ENCODE measurements at places on chromosomes 3 and 15.

GRCh38 chr3:134710313-134710680 lies 59.5 kb upstream of the KY start:
- no peak for DNase-seq

DNA sequence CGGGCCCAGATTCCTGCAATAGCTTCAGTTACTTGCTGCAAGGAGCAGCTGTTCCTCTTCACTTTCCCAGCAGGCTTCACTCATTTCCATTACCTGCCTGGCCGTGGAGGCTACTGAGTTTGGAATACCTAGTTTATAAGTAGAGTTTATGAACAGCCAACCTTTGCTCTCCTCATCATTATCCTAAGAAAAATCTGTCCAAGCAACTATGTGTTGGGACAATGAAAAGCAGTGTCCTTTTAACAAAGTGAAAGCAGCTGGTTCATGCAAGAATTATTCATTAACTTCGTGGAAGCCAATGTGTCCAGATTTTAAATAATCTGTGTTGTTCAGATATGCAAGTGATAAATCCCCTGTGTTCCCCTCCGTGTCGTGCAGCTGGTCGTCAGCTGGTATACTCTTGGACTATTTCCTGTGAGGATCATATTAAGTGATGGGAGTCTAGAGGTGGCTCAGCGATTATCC lies 39.3 kb upstream of the SSR3 start:
- DNase-seq = no peak

DNA sequence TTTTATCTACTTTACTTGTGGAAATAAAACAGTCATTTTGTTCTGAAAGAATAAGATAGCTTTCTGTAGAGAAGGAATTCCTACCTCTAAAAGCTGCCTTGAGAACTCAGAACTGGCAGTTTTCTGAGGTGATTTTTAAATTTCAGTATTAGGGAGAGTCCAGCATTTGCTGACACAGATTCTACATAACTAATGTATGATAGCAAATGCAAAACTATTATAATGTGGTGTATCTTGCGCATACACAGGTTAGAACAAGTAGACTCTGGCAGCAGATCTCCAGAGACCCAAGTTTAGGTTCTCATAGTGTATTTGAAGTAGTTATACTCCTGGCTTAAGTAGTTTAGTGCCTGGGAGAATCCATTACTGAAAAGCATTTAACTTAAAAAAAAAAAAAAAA lies 30.8 kb downstream of the OIP5 start:
- no peak for DNase-seq

DNA sequence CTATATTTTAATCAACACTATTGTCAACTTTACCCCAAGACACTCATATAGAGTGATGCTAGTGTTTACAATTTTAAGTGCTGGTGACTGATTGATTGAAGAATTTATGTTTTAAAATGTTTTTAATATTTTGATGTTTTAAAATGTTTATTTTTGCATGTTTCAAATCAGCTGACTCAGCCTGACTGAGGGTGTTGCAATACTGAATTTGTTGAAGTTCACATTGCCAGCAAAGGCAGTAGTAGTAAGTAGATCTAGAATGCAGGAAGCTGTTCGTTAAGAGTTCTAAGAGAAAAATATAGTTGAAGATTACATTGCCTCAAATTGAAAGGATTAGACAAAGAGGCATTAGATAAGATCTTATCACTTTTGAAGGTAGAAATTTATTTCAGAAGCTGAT lies 977.6 kb downstream of the IGSF11 start:
- no peak for DNase-seq

GRCh38 chr3:46208167-46208704 lies at the start of gene CCR1:
Gene CCR1 (minus strand): TSS chr3:46208313. CDS start chr3:46204313, 4,000 bp downstream.
- peak; percentile 18 for DNase-seq

- DNase-seq = no peak
Observed at GRCh38 chr3:141575879-141576743, 89.3 kb downstream of the RASA2 start.

GRCh38 chr15:40789119-40789518 lies 17.8 kb upstream of the ZFYVE19 start:
- DNase-seq = no peak

GRCh38 chr3:33060609-33061337 lies 36.2 kb downstream of the GLB1 start:
- DNase-seq = no peak

DNA sequence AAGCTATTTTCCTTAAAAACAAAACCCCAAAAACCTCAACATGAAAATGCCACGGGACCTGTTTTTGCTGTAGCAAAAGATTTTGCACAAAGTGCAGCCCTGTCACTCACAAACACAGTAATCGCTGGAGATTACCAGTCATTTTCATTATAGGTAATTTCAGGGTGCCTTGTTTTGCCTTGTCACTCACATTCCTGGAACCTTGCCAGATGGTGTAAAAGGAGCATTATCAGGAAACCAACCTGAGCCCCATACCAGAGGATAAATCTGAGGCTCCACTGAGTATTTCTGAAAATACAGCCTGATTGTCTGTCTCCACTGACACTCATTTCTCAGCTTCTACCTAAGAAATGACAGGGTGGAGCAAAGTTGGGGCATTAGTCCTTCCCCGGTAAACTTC lies 791.3 kb upstream of the LMCD1 start:
- no peak for DNase-seq

DNA sequence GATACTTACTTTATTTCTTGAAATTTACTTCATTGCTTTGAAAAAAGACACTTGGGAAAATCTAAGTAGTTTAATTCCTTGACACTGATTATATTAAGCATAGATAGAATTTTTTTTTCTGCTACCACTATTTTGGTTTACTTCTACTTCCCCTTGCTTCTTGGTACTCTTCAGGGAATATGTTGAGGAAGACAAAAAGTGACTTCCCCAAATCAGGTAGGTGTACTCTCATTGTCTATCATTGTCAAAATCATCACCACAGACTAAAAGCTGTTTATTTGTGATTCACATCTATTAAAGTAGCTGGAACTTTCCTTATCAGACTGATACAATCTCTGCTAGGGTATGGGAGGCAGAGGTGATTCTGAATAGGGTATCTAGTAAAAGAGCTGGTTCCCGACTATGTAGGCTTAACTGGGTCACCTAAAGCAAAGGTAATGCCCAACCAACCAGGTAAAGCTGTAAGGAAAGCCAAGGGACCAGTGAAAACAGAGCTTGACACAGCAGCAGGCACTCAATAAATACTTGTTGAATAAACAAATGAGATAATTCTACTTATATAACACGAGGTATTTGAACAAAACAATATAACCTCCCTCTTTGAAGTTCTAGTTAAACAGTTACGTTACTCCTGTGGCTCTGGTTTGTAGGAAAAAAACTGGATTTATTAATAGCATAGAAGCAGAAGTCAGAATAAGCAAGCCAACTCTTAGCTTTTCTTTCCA lies 346.9 kb downstream of the PLCL2 start:
- DNase-seq = no peak

- no peak for DNase-seq
Observed at GRCh38 chr15:78950343-78950742, 5.5 kb upstream of the CTSH start.

- DNase-seq = no peak
Observed at GRCh38 chr3:8992199-8992598, 28.9 kb upstream of the RAD18 start.

DNA sequence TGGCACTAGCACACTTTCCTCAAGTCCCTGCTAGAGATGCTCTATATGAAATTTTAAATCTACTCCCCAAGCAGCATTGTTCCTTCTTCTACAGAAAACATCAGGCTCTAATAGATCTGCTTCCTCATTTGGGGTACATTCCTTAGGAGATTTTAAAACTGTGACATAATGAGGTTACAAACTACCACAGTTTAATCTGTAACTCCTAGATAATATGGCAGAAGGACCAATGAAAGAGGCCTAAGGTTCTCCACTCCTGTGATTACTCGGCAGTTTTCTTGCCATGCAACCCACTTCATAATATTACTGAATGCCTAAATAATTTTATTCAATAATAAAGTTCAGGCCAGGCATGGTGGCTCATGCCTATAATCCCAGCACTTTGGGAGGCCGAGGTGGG lies 16.1 kb downstream of the ZNF106 start:
- no peak for DNase-seq

GRCh38 chr15:25944386-25944785 lies 81.3 kb upstream of the ATP10A start:
- DNase-seq = no peak
